T-helper 1 cell (primary cell): ENCODE measurements at places on chromosomes 2 and 18.

- DNase-seq, result no peak
Measured at GRCh38 chr2:36326286-36326685, 29.3 kb upstream of the CRIM1 start.

DNA sequence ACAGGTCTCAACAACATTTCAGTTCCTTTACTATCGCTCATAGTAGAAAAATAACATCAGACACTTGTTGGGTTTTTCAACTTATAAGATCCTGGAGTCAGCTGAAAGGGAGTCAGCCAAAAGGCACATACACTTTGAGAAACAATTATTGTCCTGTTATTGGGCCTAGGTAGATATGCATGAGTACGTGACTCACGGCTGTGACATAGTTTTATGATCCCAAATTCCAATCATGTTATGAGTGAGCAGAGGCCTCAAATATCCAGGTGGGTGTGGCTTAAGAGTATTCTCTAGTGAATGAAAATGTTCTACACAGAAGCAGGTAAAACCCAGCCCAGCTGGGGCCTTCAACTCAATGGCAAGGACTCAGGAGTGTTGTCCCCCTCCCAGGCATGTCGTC is 27.2 kb downstream of the SERPINB8 start:
- no peak for DNase-seq

GRCh38 chr2:25617948-25618646 is 55.3 kb downstream of the DTNB start:
- DNase-seq, result no peak

GRCh38 chr2:230262246-230262645 is 36.7 kb downstream of the SP140 start:
- DNase-seq, result peak; percentile 62

DNA sequence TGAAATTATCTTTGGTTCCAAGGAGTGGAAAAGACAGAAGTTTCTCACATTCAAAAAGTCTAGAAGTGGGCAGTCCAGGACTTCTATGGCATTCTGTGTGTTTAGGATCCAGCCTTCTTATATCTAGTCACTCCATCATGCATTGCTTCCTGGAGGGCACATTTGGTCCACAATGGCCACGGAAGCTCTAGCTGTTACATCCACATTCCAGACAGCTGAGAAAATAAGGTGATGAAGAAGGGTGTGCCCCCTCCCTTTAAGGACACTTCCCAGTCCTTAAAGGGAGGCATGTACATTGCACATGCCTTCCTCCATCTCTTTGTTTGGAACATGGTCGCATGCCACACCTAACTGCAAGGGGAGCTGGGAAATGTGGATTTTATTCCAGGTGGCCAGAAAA is 59.9 kb upstream of the BZW1 start:
- DNase-seq, result no peak

- no peak for DNase-seq
Measured at GRCh38 chr2:48541666-48542389, 11.9 kb downstream of the STON1 start.

GRCh38 chr2:44543773-44544725 is 182.3 kb downstream of the CAMKMT start:
- no peak for DNase-seq

DNA sequence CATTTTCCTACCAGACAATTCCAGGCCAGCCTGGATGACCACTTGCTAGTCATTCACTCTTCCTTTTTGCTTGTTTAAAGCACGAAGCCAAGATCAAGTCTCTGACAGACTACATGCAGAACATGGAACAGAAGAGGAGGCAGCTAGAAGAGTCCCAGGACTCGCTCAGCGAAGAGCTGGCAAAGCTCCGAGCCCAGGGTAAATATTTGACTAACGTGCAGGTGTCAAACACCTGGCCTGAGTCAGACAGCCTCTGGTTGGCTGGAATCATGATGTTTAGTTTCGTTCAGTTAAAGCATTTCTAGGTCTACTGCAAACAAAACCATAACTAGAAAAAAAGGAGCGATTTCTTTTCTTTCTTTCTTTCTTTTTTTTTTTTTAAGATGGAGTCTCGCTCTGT is 44.2 kb upstream of the LYPD6B start:
- no peak for DNase-seq

DNA sequence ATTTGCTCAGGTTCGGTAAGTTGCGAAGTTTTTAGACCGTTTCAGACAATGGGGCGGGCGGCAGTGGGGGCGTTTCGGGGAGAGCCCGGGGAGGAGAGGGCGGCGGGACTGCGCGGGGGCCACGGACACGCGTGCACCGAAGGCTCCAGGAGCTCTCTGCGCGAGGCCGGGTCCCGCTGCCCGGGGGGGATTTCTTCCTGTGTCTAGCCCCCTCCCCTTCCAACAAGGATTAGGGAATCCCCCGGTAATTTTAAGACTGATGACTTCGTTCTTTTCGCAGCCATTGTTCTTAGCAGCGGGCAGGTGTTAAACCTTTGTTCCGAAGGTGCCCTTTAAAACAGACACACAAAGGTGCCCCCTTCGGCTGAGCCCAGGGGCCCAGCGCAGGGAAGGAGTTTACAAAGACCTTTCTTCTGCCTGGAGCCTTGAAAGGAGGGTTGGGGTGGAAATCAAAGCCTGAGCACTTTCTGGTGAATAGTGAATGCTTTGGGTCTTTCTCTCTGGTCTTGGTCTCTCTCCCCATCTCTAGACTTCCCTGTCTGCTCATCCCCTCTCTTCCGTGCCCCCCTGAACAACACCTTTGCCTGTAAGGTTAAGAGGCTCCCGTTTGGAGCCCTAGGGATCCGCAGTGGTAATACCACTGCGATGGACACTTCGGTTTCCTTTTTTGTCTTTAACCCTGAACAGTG is 2.1 kb downstream of the TRIB2 start:
- DNase-seq, result no peak

DNA sequence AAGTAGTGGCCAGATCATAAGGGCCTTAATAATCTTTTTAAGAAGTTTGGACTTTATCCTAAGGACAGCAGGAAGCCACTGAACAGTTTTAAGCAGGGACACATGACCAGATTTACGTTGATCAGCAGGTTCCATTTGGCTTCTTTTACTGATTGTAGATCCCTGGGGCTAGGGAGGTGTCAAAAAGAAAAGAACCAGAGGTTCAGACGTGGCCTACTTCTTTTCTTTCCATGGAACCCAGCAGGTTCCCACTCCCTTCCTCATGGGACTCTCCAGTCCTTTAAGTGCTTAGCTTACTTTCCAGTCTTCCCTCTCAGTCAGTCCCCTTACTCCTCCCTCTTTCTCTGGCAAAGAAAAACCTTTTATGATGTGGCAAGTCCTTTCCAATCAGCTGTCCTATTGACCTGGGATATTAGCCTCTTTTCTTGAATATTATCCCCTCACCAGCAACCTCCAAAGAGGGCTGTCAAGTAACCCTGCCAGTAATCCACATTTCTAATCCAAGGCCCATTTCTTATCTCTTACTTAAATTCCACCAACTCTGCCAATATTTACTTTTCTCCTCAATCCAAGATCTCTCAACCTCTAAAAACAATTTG is 33.5 kb downstream of the NHEJ1 start:
- DNase-seq, result no peak

GRCh38 chr2:191189112-191189635 is 38.4 kb upstream of the STAT4 start:
- DNase-seq, result no peak

GRCh38 chr2:106885971-106886915 is at the start of gene ST6GAL2:
TSS of gene ST6GAL2 (minus strand) at chr2:106886167. CDS start at chr2:106843977, 42,190 bp downstream.
- no peak for DNase-seq

DNA sequence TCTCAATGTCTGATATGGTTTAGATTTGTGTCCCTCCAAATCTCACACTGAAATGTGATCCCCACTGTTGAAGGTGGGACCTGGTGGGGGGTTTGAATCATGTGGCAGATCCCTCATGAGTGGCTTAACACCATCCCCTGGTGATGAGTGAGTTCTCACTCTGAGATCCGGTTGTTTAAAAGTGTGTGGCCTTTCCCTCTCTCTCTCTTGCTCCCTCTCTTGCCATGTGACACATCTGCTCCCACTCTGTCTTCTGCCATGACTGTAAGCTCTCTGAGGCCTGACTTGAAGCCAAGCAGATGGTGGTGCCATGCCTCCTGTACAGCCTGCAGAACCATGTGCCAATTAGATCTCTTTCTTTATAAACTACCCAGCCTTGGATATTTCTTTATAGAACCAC is 108.8 kb downstream of the RBMS1 start:
- no peak for DNase-seq

GRCh38 chr2:102425441-102426132 is 2.6 kb downstream of the IL18RAP start:
- DNase-seq, result no peak

- no peak for DNase-seq
Measured at GRCh38 chr2:234620018-234620417, 123.1 kb upstream of the ARL4C start.

- no peak for DNase-seq
Measured at GRCh38 chr2:172196768-172197431, 94.2 kb upstream of the DLX2 start.

GRCh38 chr2:68857202-68857845 is 13.9 kb downstream of the BMP10 start:
- no peak for DNase-seq

- peak; percentile 79 for DNase-seq
Measured at GRCh38 chr2:30266051-30266621, 34.8 kb downstream of the LBH start.

GRCh38 chr18:25189391-25190185 is 162.4 kb downstream of the ZNF521 start:
- no peak for DNase-seq

GRCh38 chr2:47402555-47402804 is 476 bp upstream of the MSH2 start:
- no peak for DNase-seq

GRCh38 chr18:70421471-70422390 is 132.9 kb downstream of the SOCS6 start:
- no peak for DNase-seq
